ENCODE measurements at places on chromosomes 7 and 10.

DNA sequence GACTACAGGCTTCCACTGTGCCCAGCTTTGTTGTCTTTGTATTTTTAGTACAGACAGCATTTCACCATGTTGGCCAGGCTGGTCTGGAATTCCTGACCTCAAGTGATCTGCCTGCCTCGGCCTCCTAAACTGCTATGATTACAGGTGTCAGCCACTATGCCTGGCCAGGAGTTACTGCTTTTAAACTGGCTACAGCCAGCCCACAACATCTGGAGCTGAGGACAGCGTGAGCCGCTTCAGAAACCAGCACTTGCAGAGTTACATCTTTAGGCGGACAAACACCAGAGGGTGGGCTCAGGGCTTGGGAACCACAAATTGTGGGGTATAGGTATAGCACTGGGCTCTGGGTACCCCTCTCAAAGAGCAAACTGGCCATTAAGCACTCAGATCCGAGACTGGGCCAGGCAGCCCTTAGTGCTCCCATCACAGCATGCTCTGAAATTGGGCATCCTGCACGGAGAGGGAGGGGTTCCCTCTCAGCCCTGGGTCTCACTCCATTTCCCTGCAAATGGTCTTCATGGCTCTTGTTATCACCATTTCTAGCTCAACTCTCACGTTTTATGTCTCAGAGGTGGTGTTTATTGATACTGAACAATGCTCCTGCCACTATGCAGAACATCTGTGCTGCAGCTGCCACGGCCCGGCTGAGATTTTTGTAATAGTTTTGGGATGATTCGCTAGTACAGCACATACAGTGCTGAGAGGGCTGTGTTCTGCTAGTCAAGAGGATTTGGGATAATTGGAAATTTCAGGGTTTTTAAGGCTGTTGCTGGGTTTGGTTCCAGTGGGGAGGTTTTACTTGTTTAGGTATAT, 146.4 kb upstream of the LYZL2 start:
- DNase-seq = no peak

- no peak for DNase-seq
These were observed 60.0 kb downstream of the MLLT10 start for GRCh38 chr10:21593986-21594385.

DNA sequence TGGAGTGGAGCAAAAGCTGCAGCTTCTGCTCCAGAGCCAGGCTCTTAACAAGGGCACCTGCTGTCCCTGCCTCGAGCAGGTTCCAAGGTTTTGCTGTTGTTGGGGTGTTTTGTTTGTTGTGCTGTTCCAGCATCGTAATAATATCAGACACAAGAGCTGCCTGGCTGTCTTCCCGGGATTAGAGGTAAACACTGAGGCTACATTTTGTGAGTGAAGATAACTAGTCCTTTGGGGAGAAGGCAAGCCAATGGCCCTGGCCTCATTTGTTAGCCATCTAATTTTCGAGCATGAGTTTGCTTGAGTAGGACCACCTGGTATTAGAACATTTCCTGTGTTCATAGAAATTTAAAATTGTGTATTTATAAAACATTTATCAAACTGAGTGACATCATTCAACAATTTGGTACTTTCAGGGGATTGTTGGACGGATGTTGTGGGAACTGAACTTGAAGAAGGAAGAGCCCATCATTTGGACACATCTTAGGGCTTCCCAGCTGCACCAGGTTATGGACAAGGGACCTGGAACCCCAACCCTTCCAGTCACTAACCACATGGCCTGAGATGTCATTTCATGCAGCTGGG, 555.0 kb downstream of the TNS3 start:
- no peak for DNase-seq

DNA sequence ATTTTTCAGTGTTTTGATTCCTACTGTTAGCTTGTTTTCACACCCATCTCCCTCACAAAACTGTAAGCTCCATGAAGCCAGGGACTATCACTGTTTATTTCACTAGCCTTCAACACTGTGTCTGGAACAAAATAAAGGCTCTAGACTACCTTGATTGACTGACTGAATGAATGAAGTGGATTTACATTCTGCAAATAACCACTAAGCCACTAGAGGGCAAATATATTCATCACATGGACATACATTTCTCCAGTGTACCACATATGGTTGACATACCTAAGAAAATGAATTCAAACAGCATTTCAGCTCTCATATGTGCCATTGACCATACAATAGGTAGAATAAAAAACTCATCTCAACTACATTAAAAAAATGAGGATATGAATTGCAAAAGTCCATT, 185.9 kb downstream of the RAB11FIP2 start:
- DNase-seq = no peak

GRCh38 chr10:34135515-34135914, 679.6 kb downstream of the PARD3 start:
- no peak for DNase-seq

DNA sequence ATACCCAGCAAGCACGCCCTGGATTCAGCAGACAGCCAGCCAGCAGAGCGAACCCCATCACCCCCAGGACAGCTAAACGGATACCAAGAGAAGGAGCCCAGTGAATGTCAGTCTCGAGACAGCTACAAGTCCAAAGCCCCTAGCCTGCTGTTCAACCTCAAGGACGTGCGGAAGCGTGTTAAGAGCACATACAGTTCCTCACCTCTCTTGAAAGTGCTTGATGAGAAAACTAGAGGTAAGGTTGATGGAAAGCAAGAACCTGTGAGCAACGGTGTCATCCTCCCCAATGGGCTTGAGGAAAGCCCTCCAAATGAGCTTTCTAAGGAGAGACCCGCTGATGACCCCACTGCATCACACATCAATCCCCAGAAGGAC, 24.9 kb downstream of the C10orf71 start:
- DNase-seq = no peak

DNA sequence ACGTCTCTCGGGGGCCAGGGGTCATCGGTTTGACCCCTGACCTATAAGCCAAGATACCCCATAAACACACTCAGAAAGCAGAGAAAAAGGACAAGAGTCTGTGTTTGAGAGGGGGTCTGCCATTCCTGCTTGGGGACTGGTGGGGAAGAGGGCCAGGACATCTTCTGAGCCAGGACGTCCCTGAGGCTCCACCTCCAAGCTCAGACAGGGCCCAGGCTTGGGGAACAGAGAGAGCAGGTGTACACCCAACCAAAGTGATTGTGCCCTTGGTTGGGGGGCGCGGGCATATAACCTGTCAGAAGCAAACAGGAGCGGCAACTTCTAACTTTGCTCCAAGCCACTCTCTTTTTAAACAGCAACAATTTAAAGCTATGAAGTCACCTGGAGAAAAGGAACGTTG, 33.9 kb upstream of the PPIF start:
- DNase-seq = no peak

DNA sequence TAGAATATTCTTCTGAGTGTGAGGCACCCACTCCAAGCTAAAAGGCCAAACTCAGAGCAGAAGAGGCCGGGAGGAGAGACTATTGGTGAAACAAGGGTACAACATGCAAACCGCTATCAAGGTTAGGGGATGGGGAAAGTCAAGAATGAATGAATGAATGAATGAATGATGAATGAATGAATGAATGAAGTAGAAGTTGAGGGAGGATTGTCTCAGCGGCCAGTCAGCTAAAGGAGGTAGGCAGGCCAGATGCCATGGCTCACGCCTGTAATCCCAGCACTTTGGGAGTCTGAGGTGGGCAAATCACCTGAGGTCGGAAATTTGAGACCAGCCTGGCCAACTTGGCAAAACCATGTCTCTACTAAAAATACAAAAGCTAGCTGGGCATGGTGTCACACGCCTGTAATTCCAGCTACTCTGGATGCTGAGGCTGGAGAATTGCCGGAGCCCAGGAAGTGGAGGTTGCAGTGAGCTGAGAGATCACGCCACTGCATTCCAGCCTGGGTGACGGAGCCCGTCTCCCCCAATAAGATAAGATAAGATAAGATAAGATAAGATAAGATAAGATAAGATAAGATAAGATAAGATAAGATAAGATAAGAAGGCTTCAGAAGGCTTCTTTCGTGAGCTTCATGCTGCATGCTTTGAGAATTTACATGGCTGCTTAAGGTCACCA, 250.8 kb downstream of the CCDC3 start:
- no peak for DNase-seq

GRCh38 chr7:143978585-143978984, 21.5 kb upstream of the OR6B1 start:
- no peak for DNase-seq
